Cardiac septum (tissue), 1 donor: ENCODE measurements at places on chromosomes 5 and 9.
A peak's percentile ranks its signal among the peaks of the same experiment; 100 is the strongest.

- DNase-seq = no peak
Measured at GRCh38 chr5:165351342-165351741, 1845.9 kb downstream of the MAT2B start.

DNA sequence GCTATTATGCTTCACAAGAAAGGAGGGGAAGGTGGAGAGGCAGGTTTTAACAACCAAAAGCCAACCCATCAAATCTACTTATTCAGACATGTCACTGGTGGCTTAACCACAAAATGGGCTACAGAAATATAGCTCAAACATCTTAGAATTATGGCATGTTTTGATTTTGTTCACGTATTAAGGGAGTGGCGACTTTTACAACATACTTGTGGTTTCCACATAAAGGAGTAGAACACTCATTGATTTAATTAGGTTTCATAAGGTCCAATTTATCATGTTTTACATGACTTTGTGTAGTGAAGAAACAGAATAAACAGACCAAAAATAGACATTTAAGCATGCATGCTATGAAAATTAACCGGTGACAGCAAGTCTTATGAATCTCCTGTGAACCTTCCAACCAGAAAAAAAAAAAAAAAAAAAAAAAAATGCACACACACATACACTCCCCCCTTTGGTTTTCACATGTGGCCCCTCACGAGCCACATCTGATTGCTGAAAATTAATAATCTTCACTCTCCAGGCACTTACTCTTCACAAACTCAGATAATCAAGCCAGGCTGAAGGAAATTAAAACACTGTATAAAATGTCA, 5.4 kb downstream of the ZNF608 start:
- DNase-seq = no peak

- no peak for DNase-seq
Measured at GRCh38 chr5:122478741-122479442, 166.9 kb downstream of the SNCAIP start.

DNA sequence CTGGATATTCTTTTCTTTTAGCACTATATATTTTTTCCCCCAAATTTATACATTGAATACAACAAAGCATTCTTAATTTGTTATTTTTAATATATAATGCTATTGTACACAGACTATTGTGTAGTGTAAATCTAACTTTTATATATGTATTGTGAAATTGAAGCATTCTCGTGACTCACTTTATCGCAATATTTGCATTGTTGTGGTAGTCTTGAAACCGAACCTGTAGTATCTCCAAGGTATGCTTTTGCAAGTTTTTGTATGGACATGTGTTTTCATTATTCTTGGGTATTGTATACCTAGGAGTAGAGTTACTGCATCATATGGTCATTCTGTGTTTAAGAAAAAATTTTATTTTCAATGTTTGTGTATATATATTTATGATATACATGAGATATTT, 49.6 kb downstream of the NSD1 start:
- no peak for DNase-seq

DNA sequence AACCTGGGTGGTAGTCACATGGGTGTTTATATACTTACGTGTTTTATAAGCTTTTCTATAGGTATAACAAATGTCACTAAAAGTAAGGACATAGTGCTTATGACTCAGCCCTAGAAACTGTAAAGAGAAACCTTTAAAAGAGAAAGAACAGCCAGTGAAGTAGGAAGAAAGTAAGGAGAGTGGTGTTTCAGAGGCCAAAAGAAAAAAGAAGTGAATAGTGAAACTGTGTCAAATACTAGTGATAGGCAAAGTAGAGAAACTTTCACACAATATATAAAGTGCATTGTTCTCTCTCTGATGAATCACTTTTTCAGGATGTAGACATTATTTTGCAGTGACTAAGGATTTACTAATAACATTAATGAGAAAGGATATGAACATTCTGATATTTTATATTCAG, 74.2 kb upstream of the SUSD1 start:
- no peak for DNase-seq

DNA sequence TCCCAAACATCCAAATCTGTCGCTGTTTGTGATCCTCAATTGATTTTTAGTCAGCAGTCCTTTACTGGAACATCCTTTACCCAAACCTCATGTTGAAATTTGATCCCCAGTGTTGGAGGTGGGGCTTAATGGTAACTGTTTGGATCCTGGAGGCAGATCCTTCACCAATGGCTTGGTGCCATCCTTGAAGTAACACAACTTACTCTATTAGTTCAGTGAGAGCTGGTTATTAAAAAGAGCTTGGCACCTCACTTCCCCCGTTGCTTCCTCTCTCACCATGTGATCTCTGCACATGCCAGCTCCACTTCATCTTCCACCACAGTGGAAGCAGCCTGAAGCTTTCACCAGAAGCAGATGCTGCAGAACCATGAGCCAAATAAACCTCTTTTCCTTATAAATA, 40.3 kb downstream of the DNAJB5 start:
- DNase-seq = no peak

- DNase-seq = no peak
Measured at GRCh38 chr5:153467546-153467945, 22.9 kb upstream of the GRIA1 start.

GRCh38 chr9:76882686-76883085, 23.2 kb downstream of the PRUNE2 start:
- no peak for DNase-seq

DNA sequence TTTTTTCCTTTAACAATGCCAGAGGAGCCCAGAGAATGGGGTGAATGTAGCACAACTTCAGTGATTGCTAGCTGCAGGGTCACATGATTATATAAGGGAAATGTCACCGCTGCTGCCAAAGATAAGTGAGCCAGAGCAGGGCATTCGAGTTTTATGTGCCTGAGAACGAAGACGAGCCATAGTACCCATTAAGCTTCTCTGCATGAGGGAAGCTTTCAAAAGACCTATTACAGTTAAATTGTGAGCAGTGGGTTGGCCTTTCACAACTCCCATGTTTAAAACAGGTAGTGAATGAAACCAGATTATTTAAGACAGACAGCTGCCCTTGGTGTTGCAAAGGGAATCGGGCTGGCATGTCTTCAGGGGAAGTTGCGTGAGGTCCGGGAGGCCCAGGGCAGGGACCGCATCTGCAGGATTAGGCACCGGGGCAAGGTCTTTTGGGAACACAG, 82.4 kb upstream of the TNFAIP8 start:
- DNase-seq = no peak

DNA sequence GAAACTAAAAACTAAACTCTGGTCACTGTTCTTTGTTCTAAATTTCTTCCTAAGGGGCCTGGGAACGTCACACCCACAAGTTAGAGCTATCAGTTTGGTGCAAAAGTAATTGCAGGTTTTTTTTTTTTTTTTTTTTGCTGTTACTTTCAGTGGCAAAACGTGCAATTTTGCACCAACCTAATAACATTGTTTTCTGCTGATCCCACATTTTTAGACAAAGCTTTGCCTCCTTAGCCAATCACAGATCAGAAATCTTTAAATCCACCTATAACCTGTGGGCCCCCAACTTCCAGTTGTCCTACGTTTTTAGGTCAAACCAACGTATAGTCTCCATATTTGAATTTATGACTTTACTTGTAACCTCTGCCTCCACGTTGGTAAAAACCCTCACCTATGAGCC, 11.1 kb upstream of the MED10 start:
- no peak for DNase-seq

DNA sequence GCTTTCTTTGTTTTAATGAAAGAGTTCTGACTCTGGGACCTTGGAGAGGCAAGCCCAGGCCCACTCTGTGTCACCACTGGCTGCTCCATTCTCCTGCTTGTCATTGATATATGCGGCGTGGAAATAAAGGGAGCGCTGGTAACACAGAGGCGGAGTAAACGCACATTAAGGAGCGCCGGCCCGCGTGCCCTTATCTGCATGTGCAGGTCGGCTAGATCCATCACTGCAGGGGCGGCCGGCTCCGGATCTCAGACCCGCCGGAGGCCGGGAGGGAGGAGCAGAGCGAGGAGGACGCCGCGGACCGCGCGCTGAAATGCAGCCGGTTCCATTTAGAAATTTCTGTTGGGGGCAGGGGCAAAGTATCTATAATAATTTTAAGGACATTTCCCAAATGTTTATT, 70.8 kb downstream of the MRPL36 start:
- DNase-seq = no peak

DNA sequence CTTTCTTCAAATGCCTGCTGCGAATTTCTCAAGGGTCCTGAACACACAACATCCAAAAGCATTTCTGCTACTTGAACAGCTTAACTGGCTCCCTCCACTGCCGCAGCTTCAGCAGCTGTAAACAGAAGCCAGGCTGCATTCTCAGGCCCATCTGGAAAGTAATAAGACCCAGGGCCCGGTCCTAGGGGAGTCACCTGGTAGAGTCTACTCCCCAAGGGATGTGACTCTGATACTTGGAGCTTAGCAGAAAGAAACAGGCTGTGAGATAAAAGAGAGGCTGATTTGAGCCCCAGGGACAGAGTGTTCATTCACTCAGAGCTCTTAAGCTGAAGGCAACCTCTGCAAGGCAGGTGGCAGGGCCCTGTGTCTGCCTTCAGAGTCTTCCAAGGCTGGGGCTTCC, 356.8 kb downstream of the SPOCK1 start:
- no peak for DNase-seq

- no peak for DNase-seq
Measured at GRCh38 chr9:110942522-110942921, 95.7 kb downstream of the LPAR1 start.

GRCh38 chr9:128731093-128731492, 7.2 kb upstream of the ZDHHC12 start:
- no peak for DNase-seq

DNA sequence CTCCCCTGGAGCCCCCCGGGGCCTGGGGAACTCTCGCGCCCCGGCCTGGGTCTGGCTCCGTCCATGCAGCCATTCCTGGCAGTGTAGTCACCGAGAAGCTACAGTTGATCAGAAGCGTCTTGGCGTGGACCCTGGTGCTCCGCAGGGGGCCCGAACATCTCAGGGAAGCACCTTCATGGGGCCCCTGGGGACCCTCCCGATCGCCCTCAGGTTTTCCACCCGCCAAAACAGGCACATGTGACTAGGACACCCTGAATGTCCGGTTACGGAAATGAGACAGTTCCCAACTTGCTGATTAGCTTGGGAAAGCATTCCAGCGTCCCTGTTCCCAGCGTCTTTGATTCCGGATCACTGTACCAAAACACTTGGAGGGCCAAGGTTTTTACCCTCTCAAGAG, 472 bp downstream of the FBXO4 start:
- DNase-seq = peak; percentile 77

DNA sequence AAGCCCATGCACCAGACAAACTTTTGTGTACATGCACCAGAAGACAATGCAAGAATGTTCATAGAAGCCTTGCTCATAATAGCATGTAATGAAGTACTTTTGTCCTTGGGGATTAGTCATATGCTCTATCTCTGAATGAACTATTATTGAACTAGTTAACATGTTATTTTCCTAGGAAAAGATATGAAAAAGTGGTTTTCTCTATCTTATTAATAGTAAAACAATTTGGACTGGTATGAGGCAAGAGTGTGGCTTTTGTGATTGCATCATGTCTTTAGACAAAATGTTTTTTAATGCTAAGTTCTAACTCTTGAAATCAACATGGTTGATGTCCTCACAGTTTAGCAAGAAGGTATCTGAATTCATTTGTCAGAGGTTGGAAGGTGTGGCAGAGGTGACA, 55.7 kb upstream of the SPDL1 start:
- no peak for DNase-seq

DNA sequence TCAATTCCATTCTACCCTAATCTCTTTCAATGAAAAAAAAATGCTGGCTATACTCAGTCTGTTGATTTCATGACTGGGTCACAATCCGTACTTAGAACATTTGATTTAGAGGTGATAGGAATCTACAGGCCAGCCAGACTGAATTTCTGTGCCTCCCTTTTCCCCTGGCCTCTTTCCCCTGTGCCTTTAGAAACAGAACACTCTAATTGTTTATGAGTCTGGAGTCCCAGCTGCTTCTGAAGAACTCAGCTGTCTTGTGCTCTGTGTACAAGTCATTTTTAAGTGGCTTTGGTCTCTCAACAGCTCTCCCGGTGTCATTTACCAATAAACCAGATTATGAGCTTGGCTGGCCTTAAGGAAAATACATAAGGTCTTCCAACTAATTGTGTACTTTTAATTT, 94.1 kb upstream of the ITGA2 start:
- DNase-seq = no peak

DNA sequence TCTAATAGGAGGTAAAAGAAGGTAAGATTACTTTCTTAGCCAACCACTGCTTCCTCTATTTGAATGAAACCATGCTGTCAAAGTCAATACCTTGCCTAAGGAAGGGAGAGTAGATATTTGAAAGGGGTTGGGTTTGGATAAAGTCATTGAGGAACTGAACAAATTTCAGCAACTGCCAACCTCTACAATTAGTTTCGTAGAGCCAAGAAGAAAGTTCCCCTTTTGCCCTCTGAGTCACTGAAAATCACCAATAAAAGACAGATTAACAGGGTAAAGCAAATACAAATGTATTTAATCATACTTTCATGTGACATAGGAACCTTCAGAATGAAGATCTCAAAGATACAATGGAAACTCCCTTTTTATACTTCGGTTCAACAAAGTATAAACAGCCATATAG, 615.7 kb downstream of the GABRG2 start:
- no peak for DNase-seq

- no peak for DNase-seq
Measured at GRCh38 chr5:116546033-116546742, 28.4 kb downstream of the SEMA6A start.

- no peak for DNase-seq
Measured at GRCh38 chr5:163670036-163670435, 164.6 kb downstream of the MAT2B start.

GRCh38 chr5:73093943-73094342, 26.4 kb upstream of the TMEM171 start:
- DNase-seq = no peak

DNA sequence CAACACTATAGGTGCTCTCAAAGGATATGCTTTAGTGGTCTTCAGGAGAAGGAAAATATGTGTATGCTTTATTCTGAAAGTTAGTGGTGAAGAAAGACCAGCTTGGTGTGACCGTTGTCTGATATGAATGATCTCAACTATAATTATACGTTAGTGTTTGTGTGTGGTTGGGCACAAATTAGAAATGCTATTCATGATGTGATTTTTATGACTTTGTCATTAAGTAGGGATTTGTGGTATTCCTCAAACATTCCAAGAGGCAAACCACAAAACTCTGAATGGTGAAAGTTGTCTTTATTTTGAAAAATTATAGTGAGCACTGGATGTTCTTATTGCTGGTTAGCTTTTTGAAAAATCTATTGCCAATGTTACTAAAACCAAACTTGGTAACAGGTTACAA, 6.2 kb upstream of the F2R start:
- DNase-seq = no peak
